ENCODE measurements at places on chromosomes 3 and 15.
A peak's percentile ranks its signal among the peaks of the same experiment; 100 is the strongest.

DNA sequence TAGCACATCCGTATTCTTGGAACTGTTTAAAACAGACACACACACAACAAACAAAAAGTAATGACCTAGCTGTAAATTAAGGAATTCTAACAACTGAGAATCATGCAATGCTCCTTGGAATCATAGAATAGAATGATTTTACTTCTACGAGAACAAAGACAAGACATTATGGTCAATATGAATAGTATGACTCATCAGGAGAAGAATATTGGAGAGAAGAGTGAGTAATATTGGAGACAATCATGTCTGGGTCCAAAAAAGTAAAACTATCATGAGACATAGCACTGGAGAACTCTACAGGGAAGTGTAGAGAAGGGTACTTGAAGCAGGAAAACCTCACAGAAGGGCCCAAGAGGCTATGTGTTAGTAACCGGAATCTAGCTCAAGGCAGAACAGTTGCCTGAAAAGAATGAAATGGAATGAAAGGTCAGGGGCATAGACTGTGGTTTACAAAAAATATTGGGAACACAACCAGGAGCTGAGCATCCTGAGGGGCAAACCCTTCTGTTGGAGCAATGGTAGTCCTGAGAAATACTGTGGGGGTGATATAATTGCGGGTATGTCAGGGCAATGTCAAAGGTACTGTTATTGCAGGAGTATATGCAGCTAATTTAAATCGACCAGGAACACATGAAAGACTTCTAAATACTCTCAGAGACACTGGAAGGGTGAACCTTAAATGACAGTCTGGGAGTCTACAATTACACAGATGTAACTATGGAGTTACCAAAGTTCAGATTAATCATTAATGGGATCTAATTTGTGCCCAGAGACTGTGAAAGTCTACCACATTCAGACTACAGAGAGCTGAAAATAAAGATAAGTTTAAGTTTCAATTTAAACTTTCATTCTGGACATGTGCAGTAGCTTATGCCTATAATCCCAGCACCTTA lies 201.2 kb downstream of the BCHE start:
- no peak for DNase-seq

DNA sequence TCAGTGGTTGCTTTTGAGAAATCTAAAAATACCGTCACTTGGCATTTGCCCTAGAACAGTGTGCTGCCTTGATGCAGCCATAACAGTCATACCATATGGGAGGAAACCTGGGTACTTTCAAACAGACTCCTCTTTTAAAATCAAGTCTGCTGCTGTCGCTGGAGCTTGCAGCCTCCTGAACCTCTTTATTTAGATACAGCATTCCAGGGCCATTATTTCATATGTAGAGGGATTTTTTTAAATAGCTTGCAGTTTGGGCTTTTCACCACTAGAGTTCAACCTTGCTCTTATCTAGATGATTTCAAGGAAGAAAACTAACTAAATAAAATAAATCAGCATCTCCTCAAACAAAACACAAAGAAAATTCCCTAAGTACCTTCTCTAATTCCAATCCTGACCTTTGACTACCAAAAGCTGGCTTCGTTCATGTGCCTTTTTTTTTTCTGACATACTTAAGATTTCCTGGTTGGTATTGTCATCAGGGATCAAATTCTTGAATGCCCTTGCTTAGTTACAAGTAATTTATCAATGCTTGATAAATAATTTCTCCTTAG lies 111.6 kb downstream of the KBTBD8 start:
- peak; percentile 8 for DNase-seq

GRCh38 chr15:101580431-101580830 lies 71.8 kb downstream of the TM2D3 start:
- DNase-seq: no peak

- DNase-seq: no peak
These were observed 265.6 kb upstream of the ATP11B start for GRCh38 chr3:182527745-182528144.

DNA sequence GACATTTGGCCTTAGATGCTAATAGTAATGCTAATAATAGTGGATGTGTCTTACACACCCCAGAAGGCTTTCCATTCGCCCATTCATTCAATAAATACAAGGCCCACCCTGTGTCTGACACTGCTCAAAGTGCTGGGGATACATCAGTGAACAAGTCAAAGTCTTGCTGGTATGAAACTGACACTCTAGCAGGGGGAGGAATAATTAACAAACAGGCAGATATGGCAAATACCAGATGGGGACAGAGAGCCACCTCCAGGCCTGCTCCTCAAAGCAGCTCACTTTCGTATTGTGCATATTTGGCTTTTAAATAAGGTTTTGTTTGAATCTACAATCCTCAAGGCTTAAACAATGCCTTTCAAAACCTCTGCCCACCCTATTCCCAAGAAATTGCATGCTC lies 28.3 kb upstream of the LYZL4 start:
- no peak for DNase-seq
